Urinary bladder (tissue), 4 donors: ENCODE measurements at places on chromosomes 2 and 18. TPM values are rescaled to one million over a fixed set of nuclear protein-coding genes. Genes with fewer than 3 reads are reported as not detected.

Gene KRTCAP3
- 12.7 TPM for polyA plus RNA-seq

- no peak for DNase-seq
Observed at GRCh38 chr2:150640039-150640438, 152.6 kb upstream of the RND3 start.

DNA sequence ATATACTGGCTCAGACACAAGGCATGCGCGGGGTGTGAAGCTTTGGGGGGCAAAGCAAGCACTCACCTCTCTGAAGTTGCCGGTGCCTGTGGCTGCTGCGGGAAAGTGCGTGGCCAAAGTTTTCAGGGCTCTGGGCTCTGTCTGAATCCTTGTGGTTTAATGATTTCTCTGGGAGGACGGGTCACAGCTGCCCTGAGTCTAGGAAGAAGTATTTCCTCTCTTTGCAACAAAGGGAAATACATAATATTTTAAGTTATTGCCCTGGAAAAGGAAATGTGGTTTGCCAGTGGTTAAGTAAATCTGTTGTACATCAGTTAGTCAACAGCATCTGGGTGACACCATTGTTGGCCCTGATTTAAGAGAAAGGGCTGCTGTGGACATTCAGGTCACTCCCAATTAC lies 56.7 kb upstream of the ZDBF2 start:
- no peak for DNase-seq

- no peak for DNase-seq
Observed at GRCh38 chr2:41894563-41895333, 153.1 kb upstream of the PKDCC start.

Gene CHST9
- 0.38 TPM for polyA plus RNA-seq
